Activated T-helper 1 cell treated with anti-CD3 and anti-CD28 coated beads, Interleukin-12 subunit alpha, Interleukin-12 subunit beta, Interleukin-2, Interleukin-4 antibody, amounts not matched to agents 30 ng/mL and 10 ng/mL and 1 ng/mL, durations not matched to agents 14 hours and 24 hours and 36 hours (primary cell): ENCODE measurements at places on chromosomes 7 and 10. TPM values are rescaled to one million over a fixed set of nuclear protein-coding genes. Genes with fewer than 3 reads are reported as not detected.

The CUBN gene
- total RNA-seq: 0.05 and 0.21 TPM in 2 replicates

The CPA5 gene
- total RNA-seq: 0.69 and 1.3 TPM in 2 replicates

DNA sequence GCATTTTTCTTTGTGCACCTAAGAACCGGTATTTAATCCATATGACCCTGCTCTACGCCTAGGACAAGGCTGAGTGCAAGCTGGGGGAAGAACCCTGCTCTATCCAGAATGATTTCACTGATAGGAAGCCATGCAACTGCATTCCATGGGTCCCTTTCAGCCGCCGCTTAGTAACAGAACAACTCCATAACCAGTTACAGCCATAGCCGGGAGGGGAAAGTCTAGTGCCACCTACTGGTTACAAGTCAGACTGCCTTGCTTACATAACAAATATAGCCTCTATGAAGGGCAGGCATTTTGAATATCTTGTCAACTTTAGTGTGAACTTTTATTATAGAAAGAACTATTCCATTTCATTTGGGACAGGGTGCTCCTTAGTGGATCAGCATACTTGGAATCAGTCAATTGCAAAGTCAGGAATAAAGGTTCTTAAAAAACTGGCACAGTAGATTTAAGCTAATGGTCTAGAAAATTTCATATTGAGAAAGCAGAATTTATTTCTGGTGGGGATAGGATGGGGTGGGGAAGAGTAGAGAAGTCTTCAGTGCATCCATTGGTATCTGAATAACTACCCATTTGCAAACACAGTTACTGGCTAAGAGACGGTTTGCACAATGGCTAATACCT, 521.7 kb downstream of the ADRA2A start:
- H3K27ac ChIP-seq: no peak overlapping the region
- no peaks in the 10 kb centered on the region for H3K36me3 ChIP-seq
- H3K4me3 ChIP-seq: no peak overlapping the region

DNA sequence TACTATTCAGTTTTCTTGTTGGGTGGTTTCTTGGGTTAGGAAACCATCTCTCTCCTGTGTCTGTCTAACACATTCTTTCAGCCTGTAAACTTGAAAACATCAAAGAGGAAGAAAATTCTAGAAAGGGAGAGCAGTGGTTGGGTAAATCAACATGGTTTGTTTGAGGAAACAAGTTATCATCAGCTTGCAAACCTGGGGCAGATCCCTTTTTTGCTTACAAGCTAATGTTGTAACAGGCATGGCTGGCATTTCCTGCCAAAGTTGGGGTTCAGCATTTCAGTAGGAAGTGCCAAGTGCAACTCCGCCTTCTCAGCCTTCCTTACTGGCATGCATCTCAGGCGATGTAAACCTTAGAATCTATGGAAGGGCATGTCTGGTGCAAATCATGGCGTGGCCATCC, 112.6 kb downstream of the EEPD1 start:
- no peak overlapping the region for H3K27ac ChIP-seq
- H3K27me3 ChIP-seq: peaks cover 5% of the 10 kb centered on the region
- H3K4me3 ChIP-seq: no peak overlapping the region
- no peak for DNase-seq
- no peaks in the 10 kb centered on the region for H3K36me3 ChIP-seq
- H3K4me1 ChIP-seq: peaks cover 6% of the 10 kb centered on the region

GRCh38 chr10:117266400-117266799, 25.5 kb downstream of the SLC18A2 start:
- H3K27ac ChIP-seq: no peak overlapping the region
- peaks cover 3% of the 10 kb centered on the region for H3K27me3 ChIP-seq
- no peak for DNase-seq
- H3K36me3 ChIP-seq: no peaks in the 10 kb centered on the region
